ENCODE measurements at places on chromosomes 6 and 20. TPM values are rescaled to one million over a fixed set of nuclear protein-coding genes. Genes with fewer than 3 reads are reported as not detected.

Gene MATN4
- total RNA-seq = not detected

Gene TFAP2A
- 2.5 TPM for total RNA-seq

Gene VSTM2L
- total RNA-seq = 9.2 TPM

Gene NKAPL
- 0.97 TPM for total RNA-seq

Gene TGM2
- total RNA-seq = 339 TPM

Gene SLC26A8
- total RNA-seq = not detected

Gene SEMG1
- not detected for total RNA-seq

Gene ADGRB3
- total RNA-seq = not detected

Gene CPNE5
- 0.63 TPM for total RNA-seq

Gene CLPSL2
- total RNA-seq = not detected

Gene GLO1
- 142 TPM for total RNA-seq

Gene GMPR
- total RNA-seq = 2.2 TPM

Gene SLC32A1
- not detected for total RNA-seq

Gene UNC93A
- total RNA-seq = not detected

Gene TREM2
- not detected for total RNA-seq

Gene SEL1L2
- total RNA-seq = not detected

Gene WFDC5
- not detected for total RNA-seq

Gene KHDC3L
- not detected for total RNA-seq

Gene C6orf62
- total RNA-seq = 118 TPM

Gene ACTL10
- 3.4 TPM for total RNA-seq

Gene IL17A
- total RNA-seq = not detected

Gene MICB
- 4.1 TPM for total RNA-seq

Gene PTCHD4
- total RNA-seq = 0.76 TPM

Gene SLC22A2
- not detected for total RNA-seq

Gene MEP1A
- not detected for total RNA-seq

Gene GINM1
- total RNA-seq = 83.6 TPM

Gene SLC44A4
- not detected for total RNA-seq

Gene OPN5
- not detected for total RNA-seq

Gene DEFB124
- not detected for total RNA-seq

Gene CALHM4
- total RNA-seq = not detected

Gene SRC
- total RNA-seq = 28.6 TPM

Gene FAM210B
- total RNA-seq = 87.4 TPM

Gene SIRPB1
- total RNA-seq = 0.54 TPM

Gene FAM162B
- not detected for total RNA-seq

Gene C20orf96
- 0.32 TPM for total RNA-seq

Gene ENPP3
- not detected for total RNA-seq

Gene BMP6
- 10.3 TPM for total RNA-seq

Gene PRSS35
- total RNA-seq = not detected

Gene CCN6
- total RNA-seq = not detected

Gene MUCL3
- total RNA-seq = not detected

Gene RAET1E
- total RNA-seq = 10.4 TPM

Measured in GM23248 (cell line).